ENCODE measurements at places on chromosomes 16 and 17. TPM values are rescaled to one million over a fixed set of nuclear protein-coding genes. Genes with fewer than 3 reads are reported as not detected.

TGFB1I1 gene
- 106 TPM for total RNA-seq

RMI2 gene
- total RNA-seq, result 7.0 TPM

STH gene
- not detected for total RNA-seq

ARHGDIG gene
- total RNA-seq, result not detected

KRT23 gene
- not detected for total RNA-seq

KRTAP2-3 gene
- total RNA-seq, result 0.72 TPM

NOL11 gene
- total RNA-seq, result 50.5 TPM

CHST4 gene
- total RNA-seq, result not detected

ANKFN1 gene
- total RNA-seq, result not detected

KRTAP9-8 gene
- not detected for total RNA-seq

TEKT3 gene
- not detected for total RNA-seq

ZNRF1 gene
- 26.3 TPM for total RNA-seq

ANKRD40CL gene
- not detected for total RNA-seq

PDILT gene
- not detected for total RNA-seq

SMIM36 gene
- not detected for total RNA-seq

KLHL10 gene
- not detected for total RNA-seq

CD7 gene
- not detected for total RNA-seq

TP53TG3C gene
- 0.29 TPM for total RNA-seq

MYH8 gene
- total RNA-seq, result not detected

GNG13 gene
- not detected for total RNA-seq

ZNF19 gene
- total RNA-seq, result 2.4 TPM

RND2 gene
- total RNA-seq, result 0.88 TPM

CACNA1H gene
- 0.66 TPM for total RNA-seq

CPNE7 gene
- 25.6 TPM for total RNA-seq

TNS4 gene
- total RNA-seq, result 0.14 TPM

CDH3 gene
- total RNA-seq, result 0.29 TPM

SLC35G6 gene
- not detected for total RNA-seq

SCO1 gene
- 20.2 TPM for total RNA-seq

TBX6 gene
- 0.14 TPM for total RNA-seq

EME1 gene
- total RNA-seq, result 0.66 TPM

ABCA3 gene
- 0.72 TPM for total RNA-seq

RRAD gene
- 11.0 TPM for total RNA-seq

MRPL12 gene
- 23.9 TPM for total RNA-seq

SLC46A1 gene
- 6.6 TPM for total RNA-seq
